Hepatocyte (in vitro differentiated cells): ENCODE measurements at places on chromosomes 1 and 21. TPM values are rescaled to one million over a fixed set of nuclear protein-coding genes. Genes with fewer than 3 reads are reported as not detected.

Gene RIMKLA
- polyA plus RNA-seq, result 0.66 and 2.3 TPM in 2 replicates

Gene ELAVL4
- 0.08 and 0.57 TPM in 2 replicates for polyA plus RNA-seq

Gene ASCL5
- polyA plus RNA-seq, result not detected in 2 replicates

Gene IGFN1
- 0.37 TPM in 1 of 2 replicates, not detected in the other for polyA plus RNA-seq

Gene TNFRSF9
- 0.08 and 0.40 TPM in 2 replicates for polyA plus RNA-seq

Gene COG2
- polyA plus RNA-seq, result 23.7 and 25.3 TPM in 2 replicates

Gene ACKR1
- not detected in 2 replicates for polyA plus RNA-seq

Gene MFSD2A
- 5.6 and 9.8 TPM in 2 replicates for polyA plus RNA-seq

Gene DCST1
- 0.12 TPM in 1 of 2 replicates, not detected in the other for polyA plus RNA-seq

Gene ADORA3
- 0.41 and 0.61 TPM in 2 replicates for polyA plus RNA-seq

Gene MTARC2
- polyA plus RNA-seq, result 23.7 and 27.8 TPM in 2 replicates

Gene ITLN1
- polyA plus RNA-seq, result 7.4 and 34.9 TPM in 2 replicates

Gene HSPB7
- polyA plus RNA-seq, result 59.4 and 66.2 TPM in 2 replicates

Gene FUCA1
- 55.3 and 74.2 TPM in 2 replicates for polyA plus RNA-seq

- peak; percentile 32 for DNase-seq
Measured at GRCh38 chr1:26998429-26999300, 5.2 kb downstream of the TRNP1 start.

- DNase-seq, result no peak
Measured at GRCh38 chr21:23963454-23963853, 1643.8 kb downstream of the MRPL39 start.

DNA sequence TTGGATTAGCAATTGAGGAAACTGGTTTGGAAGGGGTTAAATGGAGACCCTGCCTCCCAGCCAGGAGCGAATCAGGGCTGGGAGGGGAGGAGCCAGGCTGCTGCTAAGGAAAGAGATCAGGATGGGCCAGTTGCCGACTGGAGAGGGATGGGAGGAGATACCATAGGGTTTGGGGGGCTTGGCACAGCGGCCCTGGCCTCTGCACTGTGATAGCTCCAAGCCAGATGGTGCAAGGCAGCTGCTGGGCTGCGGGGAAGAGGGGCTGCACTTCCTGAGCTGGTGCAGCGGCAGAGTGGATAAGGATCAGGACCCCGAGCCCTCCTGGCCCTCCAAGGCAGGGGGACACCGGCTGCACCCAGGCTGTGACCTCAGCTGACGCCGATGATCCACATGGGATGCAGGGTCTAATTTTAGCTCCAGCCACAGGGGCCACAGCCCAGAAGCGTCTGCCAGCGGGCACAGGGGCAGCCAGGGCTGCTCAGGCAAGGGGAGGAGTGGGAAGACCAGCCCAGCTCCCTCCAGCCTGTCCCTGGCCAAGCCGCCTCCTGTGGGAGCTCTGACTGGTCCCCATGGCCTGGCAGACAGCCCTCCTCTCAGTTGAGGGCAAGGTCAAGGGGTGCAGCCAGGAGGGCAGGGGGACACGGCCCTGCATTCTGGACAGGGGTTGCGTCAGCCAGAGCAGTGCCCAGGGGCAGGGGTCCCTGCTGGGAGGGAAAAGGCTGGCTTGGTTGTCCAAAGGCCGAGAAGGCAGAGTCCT, at the start of gene EXTL1:
Gene EXTL1, plus strand, starts transcription at position 129 of the 757 bp plus-strand sequence. CDS start 872 bp downstream, outside the sequence.
- DNase-seq, result no peak

- DNase-seq, result no peak
Measured at GRCh38 chr1:43426221-43426620, 27.5 kb downstream of the HYI start.

DNA sequence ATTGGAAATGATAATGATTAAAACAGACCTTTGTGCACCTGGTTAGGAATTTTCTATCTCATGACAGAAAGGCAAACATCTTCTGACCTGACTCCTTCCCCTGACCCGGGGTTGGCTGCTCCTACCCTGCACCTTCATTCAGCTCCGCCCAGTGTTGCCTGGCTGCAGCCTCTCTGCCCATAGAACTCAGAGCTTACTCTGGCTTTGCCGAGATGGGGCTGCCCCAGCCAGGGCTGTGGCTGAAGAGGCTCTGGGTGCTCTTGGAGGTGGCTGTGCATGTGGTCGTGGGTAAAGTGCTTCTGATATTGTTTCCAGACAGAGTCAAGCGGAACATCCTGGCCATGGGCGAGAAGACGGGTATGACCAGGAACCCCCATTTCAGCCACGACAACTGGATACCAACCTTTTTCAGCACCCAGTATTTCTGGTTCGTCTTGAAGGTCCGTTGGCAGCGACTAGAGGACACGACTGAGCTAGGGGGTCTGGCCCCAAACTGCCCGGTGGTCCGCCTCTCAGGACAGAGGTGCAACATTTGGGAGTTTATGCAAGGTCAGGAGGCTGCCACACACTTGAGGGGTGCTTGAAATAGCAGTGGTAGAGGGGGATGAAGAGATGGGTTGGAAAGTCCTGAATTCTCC, at the start of gene DIO1:
Gene DIO1, plus strand, starts transcription at position 189 of the 638 bp plus-strand sequence. Its CDS starts 24 bp downstream, at position 213.
- peak; percentile 57 for DNase-seq

DNA sequence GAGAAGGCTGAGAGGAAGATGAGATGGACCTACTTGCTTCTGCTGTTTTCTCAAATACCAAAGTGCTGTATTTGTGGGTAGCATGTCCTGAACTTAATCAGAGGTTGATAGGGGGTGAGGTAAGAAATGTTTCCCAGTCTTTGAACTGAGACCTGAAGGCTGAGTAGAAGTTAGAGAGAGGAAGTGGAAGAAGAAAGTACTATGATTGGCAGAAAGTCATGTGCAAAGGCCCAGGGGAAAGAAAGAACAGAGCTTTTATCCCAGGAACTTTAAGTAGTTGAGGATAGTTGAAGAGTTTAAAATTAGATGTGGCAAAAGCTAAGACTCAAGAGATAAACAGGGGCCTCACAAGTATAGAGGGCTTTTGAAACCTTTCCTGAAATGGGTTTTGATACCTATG, 15.5 kb upstream of the LIN9 start:
- DNase-seq, result no peak

- DNase-seq, result no peak
Measured at GRCh38 chr1:41108696-41109275, 87.3 kb upstream of the SLFNL1 start.

DNA sequence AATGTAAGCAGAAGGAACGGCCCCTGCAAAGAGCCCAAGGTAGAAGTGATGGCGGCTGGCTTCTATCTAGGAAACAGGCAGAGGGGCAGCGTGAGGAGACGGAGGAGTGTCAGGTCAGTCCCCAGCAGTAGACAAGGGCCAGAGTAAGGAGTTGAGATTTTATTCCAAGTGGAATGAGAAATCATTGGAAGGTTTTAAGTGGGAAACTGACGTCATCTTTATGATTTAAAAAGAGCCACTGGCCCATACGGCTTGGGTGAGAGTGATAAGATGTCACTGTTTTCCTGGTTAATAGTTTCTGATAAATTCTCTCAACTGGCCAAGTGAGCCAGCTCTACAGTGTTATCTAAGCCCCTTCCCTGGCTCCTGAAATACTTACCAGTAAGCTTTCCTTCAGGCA, 103.2 kb upstream of the CAMK1G start:
- DNase-seq, result no peak

- DNase-seq, result no peak
Measured at GRCh38 chr1:24905355-24905978, 24.6 kb downstream of the RUNX3 start.

DNA sequence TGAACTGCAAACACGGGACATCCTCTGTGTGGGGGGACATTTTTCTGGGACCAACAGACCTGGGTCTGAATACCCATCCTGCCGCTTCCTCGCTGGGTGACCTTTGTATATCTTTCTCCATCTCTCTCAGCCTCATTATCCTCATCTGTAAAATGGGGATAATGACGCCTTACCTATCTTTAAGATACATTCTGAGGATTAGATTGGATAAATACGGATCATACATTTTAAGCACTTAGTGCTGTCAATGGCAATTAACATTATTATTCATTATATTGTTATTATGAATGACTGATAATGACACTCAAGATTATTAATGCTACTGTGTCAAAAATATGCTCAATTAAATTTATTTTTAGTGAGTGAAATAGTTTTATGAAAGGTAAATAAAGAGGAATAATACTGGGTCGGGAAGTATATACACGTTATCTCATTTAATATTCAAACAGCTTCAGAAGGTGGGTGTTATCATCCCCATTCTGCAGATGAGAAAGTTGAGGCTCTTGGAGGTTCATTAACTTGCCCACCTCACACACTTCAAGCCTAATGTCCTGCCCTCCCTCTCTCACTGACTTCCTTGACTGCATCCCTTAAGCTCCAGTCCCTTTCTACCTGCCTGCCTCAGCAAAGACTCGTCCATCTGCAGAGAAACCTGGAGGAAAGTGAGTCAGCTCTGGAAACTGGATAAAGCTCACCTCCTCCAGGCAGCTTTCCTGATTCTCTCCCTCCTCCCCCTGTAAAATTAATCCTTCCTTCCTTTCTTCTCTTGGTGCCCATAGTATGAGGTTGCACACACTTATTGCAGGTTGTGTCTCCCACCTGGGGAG, 120.7 kb upstream of the JUN start:
- DNase-seq, result no peak

DNA sequence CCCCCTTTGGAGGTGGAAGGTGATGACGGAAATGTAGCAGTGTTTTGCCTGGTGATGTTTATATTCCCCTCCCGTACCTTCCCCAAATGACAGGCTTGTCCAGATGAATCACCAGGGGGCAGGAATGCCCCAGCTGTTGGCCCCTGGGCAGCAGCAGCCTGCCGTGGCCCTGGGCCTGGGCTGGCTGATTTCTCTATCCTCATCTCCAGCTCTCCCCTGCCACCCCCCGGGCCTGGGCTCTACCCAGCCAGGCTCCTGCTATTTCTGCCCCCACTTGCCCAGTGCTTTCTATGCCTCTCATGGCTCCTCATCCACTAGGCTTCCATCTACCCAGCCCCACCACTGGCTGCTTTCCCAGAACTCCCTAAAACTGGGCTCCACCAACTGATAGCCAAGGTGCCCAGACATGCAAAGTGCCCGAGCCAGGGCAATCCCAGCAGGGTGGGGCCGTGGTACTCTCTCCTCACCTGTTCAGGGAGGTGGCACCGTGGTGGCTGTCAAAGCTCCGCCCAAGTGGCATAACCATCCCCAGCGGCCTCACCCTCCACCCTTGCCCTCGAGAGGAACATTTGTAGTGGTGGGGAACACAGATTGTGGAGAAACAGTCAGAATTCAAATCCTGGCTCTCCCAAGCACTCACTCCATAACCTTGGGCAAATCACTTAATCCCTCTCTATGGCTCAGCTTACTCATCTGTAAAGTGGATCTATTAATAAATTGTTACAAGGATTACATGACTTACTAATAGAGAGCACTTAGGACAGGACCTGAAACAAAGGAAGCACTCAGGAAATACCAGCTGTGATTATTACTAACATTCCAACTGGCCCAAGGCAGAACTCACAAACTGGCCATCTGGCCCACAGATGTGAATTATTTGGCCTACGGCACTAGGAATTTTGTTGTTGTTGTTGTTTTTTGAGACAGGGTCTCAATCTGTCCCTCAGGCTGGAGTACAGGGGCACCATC, 12.8 kb upstream of the ECE1 start:
- no peak for DNase-seq

GRCh38 chr1:24154215-24154614, 11.3 kb upstream of the IL22RA1 start:
- DNase-seq, result no peak

GRCh38 chr1:64516803-64517568, 47.1 kb downstream of the CACHD1 start:
- no peak for DNase-seq

DNA sequence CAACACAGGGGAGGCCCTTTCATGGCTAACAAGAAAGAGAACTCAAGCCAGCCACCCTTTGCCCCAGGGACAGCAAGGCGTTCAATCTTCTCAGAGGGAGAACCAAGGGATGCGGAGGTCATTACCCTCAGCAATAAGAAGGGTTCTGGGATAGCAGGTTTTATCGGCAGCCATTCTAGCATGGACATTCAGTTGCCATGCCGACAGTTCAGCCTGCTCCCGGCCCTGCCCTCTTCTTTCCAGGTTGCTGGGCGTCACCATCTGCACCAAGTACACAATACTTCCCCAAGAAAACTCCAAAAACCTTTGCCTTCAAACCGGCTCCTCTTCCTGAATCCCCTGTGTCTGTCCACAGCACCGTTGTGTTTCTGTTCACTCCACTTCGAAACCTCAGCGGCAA, 47.1 kb downstream of the SYT2 start:
- no peak for DNase-seq

GRCh38 chr1:119139857-119140176, 636 bp downstream of the WARS2 start:
- DNase-seq, result no peak

GRCh38 chr1:196723325-196724185, 51.1 kb upstream of the CFHR3 start:
- peak; percentile 75 for DNase-seq

- DNase-seq, result no peak
Measured at GRCh38 chr1:10673109-10673711, 123.2 kb downstream of the CASZ1 start.

- DNase-seq, result no peak
Measured at GRCh38 chr1:152514715-152515433, 592 bp downstream of the CRCT1 start.

GRCh38 chr1:234550341-234551031, 59.5 kb downstream of the IRF2BP2 start:
- DNase-seq, result no peak

- DNase-seq, result peak; percentile 52
Measured at GRCh38 chr1:39892601-39893595, 8.8 kb downstream of the MYCL start.

DNA sequence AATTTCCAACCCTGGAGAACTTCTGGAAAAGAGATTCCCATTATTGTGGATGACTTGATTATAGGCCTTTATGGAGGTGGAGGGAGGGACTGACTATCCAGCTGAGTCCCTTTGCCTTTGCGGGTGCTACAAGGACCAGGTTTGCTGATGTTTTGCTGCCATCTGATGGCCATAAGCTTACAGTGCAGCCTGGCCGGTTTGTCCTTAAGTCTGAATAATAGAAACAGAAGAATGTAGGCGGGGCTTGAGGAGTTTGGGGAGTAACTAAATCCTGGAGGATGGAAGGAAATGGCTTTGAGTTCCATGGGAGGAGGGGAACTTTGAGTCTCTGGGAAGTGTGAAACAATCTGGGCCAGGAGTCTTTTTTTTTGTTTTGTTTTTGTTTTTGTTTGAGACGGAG, 55.7 kb upstream of the CD1D start:
- peak; percentile 95 for DNase-seq

DNA sequence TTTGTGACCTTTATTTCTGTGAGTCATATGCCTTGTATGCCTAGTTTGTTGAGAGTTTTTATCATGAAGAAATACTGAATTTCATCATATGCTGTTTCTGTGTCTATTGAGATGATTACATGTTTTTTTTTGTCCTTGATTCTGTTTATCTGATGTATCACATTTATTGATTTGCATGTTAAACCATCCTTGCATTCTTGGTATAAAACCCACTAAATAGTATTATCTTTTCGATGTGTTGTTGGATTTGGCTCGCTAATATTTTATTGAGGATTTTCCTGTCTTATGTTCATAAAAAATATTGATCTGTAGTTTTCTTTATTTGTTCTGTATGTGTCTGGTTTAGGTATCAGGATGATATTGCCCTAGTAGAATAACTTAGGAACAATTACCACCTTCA, 164.7 kb upstream of the CHRM3 start:
- DNase-seq, result no peak
